ENCODE measurements at places on chromosomes 4 and X.

DNA sequence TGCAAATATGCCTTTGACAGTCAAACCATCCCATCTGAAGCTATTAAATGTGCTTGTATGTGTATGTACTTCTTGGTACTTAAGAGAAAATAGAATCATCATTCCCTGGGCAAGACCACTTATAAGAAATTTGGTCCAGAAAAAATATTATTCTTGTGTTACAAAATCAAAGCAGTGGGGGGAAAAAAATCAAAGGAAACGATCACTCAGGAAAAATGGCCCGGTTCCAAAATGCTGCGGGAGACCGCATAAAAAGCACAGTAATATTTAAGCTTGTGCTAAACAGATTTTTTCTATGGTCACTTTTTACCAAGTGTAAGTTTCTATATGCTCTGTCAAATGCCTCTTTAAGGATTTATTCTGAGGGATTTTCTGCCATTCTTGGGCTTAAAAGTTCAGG is 36.1 kb downstream of the RAI2 start:
- no peak for DNase-seq

DNA sequence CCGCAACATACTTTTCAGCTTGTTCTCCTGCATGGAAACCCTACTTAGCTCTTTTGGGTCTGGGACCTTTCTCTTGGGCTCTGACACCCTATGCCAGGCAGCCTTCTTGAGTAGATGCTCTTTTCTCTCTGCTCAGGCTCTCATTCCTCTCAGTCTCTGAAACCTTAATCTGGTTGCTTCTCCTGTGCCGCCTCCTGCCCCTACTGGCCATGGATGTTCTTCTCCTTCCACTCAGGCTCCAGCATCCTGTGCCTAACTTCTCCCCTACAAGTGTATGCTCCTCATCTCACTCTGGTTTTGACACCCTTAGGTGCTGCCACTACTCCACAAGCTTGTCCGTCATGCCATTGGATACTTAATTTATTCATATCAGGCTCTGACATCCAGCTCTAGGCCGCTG is 15.2 kb downstream of the BLTP1 start:
- no peak for DNase-seq

GRCh38 chr4:45353161-45353560 is 626.8 kb upstream of the GNPDA2 start:
- DNase-seq, result no peak

- no peak for DNase-seq
Measured at GRCh38 chrX:19666950-19667349, 151.6 kb upstream of the MAP3K15 start.

DNA sequence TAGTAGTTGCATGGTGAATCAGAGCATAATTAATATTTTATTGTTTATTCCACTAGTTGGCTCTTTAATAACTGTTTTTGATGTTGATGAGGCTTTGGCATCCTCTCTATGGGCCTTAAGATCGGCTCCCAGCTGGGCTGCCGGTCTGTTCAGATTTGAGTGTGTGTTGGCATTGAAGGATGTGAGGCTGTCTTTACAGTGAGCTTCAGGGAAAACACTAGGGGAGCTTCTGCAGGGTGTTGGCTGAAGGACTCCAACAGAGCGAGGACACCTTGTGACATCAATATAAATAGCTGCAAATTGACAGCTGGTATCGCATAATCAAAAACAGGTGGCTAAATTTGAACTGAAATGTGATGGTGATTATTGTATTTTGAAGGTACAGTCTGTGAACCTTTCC is 322.0 kb downstream of the FSTL5 start:
- DNase-seq, result no peak

GRCh38 chr4:110049951-110050925 is 137.6 kb downstream of the EGF start:
- DNase-seq, result peak; percentile 20

GRCh38 chr4:123990310-123990870 is 593.8 kb downstream of the SPRY1 start:
- DNase-seq, result no peak

DNA sequence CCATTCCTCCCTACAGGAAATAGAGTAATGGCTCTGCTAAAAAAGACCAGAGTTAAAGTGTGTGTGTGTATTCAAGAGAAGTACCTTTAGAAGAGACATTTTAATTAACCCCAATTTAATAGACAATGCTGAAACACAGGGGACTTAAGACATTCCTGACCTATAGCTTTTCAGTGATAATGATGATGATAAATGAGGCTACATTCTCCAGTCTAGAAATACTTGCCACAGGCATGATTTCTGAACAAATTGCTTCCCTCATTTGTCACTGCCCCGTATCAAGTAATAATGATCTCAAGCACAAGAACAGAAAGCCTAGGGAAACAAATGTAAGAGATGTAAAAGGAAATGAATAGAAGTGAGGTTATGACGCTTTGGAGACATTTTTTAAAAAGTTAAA is 117.1 kb downstream of the UNC5C start:
- no peak for DNase-seq

DNA sequence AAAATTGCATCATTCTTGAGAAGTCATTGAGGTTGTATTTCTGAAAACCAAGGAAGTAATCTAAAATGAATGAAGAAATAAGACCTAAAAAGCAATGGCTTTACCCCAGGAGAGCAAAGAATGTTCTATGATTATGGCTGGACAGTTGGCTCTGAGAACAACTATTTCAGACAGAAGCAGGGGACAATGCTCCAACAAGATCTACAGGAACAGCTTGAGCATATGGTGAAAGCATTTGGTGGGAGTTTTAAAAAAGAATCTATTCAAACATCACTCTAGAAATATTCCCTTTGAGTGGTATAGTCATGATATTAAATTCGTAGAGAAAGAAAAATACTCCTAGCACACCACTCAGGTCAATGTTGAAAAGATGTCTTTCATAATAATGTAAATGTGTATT is 26.7 kb downstream of the DYNLT3 start:
- no peak for DNase-seq

- no peak for DNase-seq
Measured at GRCh38 chr4:8080754-8081065, 77.9 kb downstream of the ABLIM2 start.

GRCh38 chr4:136687118-136687517 is 845.2 kb downstream of the PCDH18 start:
- DNase-seq, result no peak

DNA sequence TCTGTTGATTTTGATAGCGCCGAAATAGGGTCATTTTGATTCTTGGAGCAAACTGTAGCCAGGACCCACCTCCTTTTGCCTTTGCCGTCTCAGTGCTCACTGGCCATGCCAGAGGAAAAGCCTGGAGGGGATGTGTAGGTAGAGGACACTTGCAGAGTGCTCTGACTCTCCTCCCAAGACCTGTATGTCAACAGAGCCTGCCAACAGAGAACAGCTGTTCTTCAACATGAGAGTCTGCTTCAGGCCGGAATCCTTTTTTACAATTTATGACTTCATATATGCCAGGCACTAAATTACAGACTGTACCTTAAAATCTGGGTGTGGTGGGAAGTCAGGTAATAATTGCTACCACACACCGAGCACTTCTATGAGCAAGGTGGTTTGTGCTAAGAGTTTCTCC is 94.2 kb downstream of the KDR start:
- DNase-seq, result no peak

GRCh38 chr4:7291372-7292114 is 99.2 kb downstream of the SORCS2 start:
- no peak for DNase-seq

DNA sequence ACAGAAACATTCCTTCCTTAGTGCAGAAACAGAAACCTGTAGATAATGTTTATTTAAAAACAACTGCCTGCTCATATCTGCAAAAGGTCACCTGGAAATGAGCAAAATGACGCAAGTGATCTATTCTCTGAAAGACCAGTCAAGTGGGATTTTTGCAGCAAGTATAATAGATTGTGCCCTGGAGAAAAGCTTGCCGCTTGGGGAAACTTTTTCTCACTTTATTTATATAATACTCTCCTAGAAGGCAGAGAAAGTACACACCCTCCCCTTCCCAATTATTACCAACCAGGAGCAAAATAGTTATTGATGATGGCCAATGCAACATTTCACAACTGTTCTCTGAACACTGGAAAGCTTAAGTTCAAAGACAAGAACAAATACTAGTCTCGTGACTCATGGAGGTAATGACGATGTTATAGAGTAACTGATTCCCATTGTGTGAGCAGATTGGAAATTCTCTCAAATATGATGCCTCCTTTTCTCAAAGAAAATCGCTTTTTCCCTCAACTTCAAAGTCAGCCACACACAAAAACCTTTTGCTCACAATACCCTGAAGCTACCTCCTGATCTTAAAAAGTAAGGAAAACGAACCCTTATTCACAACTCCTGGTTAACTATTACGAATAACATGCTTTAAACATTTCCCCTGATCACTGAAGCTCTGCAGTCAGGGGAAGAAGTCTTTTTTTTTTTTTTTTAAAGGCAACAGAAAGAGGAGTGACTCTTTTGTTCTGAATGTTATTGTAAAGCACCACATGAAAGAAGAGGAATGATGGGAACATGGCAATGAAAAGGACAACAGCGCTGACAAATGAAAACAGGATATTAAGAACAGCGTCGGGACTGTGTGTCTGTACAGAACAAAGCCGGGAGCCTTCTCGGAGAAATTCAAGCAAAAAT is 41.0 kb downstream of the MID1 start:
- DNase-seq, result no peak

DNA sequence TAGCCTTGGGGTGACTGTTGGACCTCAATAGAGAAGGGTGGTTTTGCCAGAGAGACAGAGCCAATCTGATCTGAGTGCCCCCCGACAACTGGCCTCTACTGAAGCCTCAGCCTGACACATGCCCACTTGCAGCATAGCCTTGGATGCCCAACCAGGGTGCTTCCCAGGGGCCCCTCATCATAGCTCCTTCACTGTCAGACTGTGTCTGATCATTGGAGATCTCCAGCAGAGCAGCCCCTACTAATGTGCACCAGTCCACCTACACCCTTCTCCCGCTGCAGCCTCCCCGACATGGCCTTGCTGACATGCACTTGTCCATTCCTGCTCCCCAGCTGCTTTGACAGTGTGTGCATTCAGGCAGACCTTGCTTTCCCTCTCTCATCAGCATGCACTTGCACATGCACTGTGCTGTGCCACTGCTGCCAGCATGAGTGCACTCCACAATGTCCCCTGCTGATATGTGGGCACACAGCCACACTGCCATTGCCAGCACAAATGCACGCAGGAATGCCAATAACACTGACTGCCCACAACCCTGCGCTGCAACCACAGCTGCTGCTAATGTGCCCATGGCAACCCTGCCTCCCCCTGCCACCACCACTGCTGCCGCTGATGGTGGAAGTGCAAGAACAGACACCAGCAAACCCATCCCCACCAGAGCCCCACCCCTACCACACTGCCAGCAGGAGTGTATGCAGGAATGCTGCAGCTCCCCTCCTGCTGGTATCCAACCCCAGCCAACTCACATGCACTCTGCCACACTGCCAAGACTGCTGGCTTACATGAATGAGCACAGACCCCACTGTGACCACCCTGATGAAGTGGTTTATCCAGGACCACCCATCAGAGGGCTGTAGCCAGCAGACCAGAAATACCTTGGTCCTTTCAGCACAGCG is 68.1 kb upstream of the ZMAT1 start:
- no peak for DNase-seq

GRCh38 chr4:66034671-66035070 is 364.4 kb upstream of the EPHA5 start:
- DNase-seq, result no peak

- no peak for DNase-seq
Measured at GRCh38 chrX:115324194-115324593, 34.7 kb downstream of the LUZP4 start.

DNA sequence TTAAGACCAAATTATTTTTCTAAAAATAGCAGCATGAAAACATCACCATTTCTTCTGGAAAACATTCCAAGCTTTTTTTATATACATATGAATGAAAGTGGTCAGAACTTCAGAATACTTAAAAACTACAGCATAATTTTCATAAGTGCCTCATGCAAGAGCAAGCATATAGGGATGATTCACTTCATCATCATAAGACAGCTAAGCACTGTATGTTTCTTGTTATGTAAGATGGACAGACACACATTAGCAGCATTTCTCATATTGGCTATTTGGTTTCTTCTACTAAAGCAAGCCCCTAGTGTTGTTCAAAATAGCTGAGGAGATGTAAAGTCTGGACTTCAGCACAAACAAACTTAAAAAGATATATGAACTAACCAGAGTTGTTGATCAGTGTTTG is 213.1 kb upstream of the NOCT start:
- no peak for DNase-seq

GRCh38 chrX:111568354-111568753 is 56.9 kb downstream of the SERTM2 start:
- DNase-seq, result no peak

- no peak for DNase-seq
Measured at GRCh38 chrX:139204571-139204897, 326.0 kb upstream of the F9 start.

DNA sequence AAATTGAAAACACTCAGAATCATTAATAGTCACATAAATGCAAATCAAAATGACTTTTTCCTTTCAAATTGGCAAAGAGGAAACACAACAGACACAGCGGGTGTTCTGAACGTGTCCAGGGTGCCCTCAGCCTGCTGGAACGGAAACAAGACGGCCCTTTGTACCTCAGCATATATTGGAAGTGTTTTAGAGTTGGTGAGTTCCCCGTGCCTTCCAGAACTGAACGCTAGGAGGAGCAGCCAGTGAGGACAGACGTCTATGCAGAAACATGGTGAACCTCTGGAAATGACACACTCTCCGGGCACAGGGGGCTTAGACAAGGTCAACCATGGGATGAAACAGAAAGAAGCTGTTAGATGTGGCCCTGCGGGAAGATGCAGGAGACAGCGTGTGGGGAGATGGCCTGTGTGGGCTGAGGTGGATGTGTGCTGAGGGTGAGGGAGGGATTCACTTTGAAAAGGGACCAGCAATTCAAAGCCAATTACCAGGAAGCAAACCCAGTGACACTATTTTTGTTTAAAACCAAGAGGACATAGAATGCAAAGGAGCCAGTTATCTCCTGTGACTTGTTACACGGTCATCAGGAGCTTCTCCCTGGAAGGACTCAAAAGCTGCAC is 40.4 kb downstream of the RNF212 start:
- peak; percentile 36 for DNase-seq

- DNase-seq, result peak; percentile 87
Measured at GRCh38 chr4:186725469-186726425, 2.1 kb upstream of the FAT1 start.

DNA sequence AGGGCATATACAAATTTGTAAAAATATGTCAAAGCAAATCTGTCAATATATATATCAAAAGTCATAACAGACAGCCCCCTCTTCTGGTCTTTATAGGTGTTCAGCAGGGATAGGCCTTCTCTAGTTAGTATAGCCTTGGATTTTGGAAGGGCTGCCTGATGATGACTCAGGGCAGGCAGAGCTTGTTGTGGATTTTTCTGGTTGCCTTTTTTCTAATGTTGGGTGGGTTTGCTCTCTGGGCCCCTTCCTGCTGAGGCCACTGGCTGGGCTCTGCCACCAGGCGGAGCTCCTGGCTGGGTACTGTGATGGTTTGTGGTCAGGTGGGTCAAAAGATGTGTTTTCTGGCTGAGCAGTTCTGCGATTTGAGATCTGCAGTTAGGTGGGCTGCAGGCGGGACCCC is 294.2 kb downstream of the GRIA2 start:
- no peak for DNase-seq

- DNase-seq, result no peak
Measured at GRCh38 chr4:172356016-172356415, 542.8 kb downstream of the GALNTL6 start.

- no peak for DNase-seq
Measured at GRCh38 chrX:9940421-9940820, 26.7 kb upstream of the CLDN34 start.
